ENCODE measurements at places on chromosomes 1 and 21. TPM values are rescaled to one million over a fixed set of nuclear protein-coding genes. Genes with fewer than 3 reads are reported as not detected.

Gene SLC26A9
- total RNA-seq = not detected

Gene OR6P1
- total RNA-seq = not detected

Gene RC3H1
- total RNA-seq = 8.9 TPM

Gene ASPM
- total RNA-seq = 3.0 TPM

Gene HAO2
- total RNA-seq = not detected

Gene SPATA45
- not detected for total RNA-seq

Gene NDUFV3
- 14.6 TPM for total RNA-seq

Gene CCDC30
- 0.40 TPM for total RNA-seq

Gene EXTL2
- total RNA-seq = 11.8 TPM

Gene RAB42
- total RNA-seq = 3.2 TPM

Gene FCGR3B
- not detected for total RNA-seq

Gene RAB3B
- 1.2 TPM for total RNA-seq

Gene JTB
- 118 TPM for total RNA-seq

Gene ATP1A4
- total RNA-seq = not detected

Gene PRR9
- total RNA-seq = not detected

Gene VWA1
- total RNA-seq = 5.0 TPM

Gene POU3F1
- total RNA-seq = under 0.01 TPM

Gene FAM72B
- total RNA-seq = 1.5 TPM

Gene CR1L
- not detected for total RNA-seq

Gene SYTL1
- not detected for total RNA-seq

Gene OLFML3
- total RNA-seq = 8.7 TPM

Gene IFI44L
- total RNA-seq = 0.44 TPM

Gene GBP2
- 32.7 TPM for total RNA-seq

Gene PAQR7
- total RNA-seq = 18.7 TPM

Gene OLFM3
- total RNA-seq = not detected

Gene CELA2B
- not detected for total RNA-seq

Gene LRRN2
- 0.60 TPM for total RNA-seq

Gene NBPF20
- total RNA-seq = 1.8 TPM

Gene RIMKLA
- total RNA-seq = under 0.01 TPM

Gene PCNX2
- total RNA-seq = 0.20 TPM

Gene FCRL6
- total RNA-seq = not detected

Gene PADI2
- 0.22 TPM for total RNA-seq

Gene LCE1D
- total RNA-seq = not detected

Gene HES2
- 19.8 TPM for total RNA-seq

Gene BCL2L15
- under 0.01 TPM for total RNA-seq

Gene PTGFR
- total RNA-seq = under 0.01 TPM

Gene ZMYM1
- total RNA-seq = 12.7 TPM

Gene SYT2
- total RNA-seq = not detected

Gene CCDC18
- total RNA-seq = 5.4 TPM

Gene TSNAX
- total RNA-seq = 24.0 TPM

Gene PM20D1
- under 0.01 TPM for total RNA-seq

Gene ZNF593OS
- total RNA-seq = not detected

All from lung microvascular endothelial cell (primary cell).